ENCODE measurements at places on chromosomes 16 and 17.

- DNase-seq = no peak
These were observed 273.9 kb upstream of the MAF start for GRCh38 chr16:79874391-79874790.

GRCh38 chr17:27986805-27987684 lies 55.4 kb upstream of the NLK start:
- no peak for DNase-seq

DNA sequence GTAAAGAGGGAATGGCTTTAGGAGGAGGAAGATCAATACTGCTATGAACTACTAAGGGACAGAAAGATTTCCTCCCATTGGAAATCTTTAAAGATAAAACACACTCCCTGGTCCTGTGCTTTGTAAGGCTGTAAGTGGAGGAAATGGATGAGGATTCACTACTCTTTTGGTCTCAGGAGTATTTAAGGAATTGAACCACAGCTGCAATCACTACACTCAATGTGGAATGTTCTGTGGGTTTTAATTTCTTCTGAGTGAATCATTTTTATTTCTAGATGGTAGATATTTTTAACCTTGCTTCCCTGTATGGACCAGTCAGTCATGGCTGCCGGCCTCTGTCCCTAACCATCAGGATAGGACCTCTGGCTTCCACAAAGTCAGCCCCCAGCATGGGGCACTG lies 65.6 kb downstream of the SDR42E1 start:
- DNase-seq = no peak

DNA sequence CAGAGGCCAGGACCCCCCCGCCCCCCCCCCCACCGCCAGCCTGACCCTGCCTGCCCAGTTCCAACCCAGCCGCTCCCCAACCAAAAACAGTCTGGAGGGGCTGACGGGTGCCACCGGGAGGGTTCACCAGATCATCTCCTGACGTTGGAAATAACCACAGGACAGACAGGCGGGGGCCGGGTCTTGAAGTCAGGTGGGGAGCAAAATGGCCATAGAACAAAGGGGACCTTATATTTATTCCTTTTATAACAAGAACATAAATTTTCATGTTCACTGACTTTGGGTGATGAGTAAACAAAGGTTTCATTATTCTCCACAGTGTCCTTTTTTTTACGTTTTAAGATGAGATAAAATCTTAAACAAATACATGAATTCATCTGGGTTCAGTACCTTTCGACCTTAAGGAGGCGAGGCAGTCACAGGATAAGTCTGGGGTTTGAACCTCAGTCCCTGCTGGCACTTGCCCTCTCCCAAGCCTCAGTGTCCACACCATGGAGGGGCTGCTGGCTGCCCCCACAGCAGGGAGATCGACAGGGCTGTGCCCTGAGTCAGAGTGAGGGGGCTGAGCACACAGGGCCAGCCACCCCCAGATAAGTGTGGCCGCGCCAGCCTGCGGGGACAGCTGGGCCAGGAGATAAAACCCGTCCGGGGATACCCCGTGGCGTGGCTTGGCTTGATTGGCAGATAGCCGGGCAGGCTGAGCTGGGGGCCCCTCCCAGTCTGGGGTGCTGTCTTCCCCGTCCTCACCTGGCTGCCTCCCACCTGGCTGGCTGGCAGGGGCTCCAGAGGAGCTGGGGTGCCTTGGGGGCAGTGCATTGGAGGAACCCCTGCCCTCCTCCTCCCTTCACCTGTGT lies 15.0 kb downstream of the SLC7A5 start:
- peak; percentile 46 for DNase-seq

- DNase-seq = no peak
These were observed 82.4 kb upstream of the SOX9 start for GRCh38 chr17:72038427-72038826.

GRCh38 chr17:43578699-43579565 lies 32.8 kb upstream of the ETV4 start:
- peak; percentile 56 for DNase-seq

DNA sequence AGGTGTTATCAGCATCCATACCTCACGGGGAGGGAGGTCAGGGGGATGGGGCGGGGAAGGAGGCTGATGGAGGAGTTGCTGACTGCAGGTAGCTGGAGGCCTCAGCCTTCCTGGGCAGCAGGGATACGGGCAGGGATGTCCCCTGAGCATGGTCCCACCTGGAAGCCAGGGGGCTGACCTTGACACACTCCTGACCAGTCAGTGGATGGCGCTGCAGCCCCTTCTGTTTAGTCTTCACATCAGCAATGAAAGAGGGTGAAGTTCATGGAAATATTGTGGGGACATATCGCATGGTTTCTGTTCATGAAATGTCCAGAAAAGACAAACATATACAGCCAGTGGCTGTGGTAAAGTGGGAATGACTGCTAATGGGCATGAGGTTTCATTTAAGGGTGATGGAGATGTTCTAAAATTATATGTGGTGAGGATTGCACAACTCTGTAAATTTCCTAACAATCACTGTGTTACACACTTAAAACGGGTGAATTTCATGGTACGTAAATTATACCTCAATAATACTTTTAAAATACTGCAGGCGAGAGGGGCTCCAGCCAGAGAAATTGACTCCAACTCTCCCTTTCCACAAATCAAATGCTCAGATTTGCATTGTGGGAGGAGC lies 489.6 kb downstream of the CDH13 start:
- no peak for DNase-seq

DNA sequence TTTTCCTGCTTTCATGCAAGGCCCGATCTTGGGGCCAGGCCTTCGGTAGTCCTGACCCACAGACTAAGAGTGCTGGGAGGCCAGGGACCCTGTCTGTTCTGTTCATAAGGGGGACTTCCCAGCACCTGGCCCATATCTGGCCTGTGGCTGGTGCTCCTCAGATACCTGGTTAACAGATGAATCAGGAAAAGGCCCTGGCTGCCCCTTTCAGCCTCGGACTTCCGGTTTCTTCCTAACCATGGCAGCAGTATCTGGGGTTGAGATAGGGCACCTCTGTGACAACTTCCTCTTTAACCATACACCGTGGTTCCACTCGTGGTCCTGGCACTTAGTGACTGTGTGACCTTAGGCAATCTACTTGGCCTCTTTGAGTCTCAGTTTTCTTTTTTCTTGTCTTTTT lies 18.4 kb downstream of the PLCG2 start:
- peak; percentile 36 for DNase-seq

- DNase-seq = no peak
These were observed 8.1 kb upstream of the MT1E start for GRCh38 chr16:56617212-56618085.

- peak; percentile 82 for DNase-seq
These were observed 636 bp upstream of the ERN1 start for GRCh38 chr17:64130559-64131001.

DNA sequence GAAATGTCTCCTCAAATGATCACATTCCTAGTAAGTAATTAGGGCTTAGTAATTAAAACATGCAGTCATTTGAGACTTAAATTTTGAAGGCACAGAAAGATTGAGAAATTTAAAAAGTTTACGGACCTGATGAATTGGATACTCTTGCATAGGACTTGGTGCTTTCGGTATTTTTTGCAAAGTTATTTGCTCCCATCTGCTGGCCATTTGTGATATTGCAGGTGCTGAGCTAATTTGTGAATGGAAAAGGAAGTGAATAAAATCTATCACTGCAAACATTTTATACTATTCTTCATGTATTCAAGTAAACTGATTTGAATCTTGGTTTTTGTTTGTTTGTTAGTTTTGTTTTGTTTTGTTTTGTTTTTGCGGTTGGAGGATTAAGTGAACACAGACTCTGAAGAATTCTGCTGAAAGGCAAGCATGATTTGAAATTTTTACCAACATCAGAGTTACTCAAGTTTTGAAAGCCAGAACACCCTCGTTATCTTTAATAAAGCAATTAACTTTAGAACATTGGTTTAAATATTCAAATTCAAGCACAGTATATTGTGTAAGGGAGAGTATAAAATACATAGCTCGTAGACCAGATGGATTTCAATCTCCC lies 689.5 kb upstream of the RBFOX1 start:
- no peak for DNase-seq

DNA sequence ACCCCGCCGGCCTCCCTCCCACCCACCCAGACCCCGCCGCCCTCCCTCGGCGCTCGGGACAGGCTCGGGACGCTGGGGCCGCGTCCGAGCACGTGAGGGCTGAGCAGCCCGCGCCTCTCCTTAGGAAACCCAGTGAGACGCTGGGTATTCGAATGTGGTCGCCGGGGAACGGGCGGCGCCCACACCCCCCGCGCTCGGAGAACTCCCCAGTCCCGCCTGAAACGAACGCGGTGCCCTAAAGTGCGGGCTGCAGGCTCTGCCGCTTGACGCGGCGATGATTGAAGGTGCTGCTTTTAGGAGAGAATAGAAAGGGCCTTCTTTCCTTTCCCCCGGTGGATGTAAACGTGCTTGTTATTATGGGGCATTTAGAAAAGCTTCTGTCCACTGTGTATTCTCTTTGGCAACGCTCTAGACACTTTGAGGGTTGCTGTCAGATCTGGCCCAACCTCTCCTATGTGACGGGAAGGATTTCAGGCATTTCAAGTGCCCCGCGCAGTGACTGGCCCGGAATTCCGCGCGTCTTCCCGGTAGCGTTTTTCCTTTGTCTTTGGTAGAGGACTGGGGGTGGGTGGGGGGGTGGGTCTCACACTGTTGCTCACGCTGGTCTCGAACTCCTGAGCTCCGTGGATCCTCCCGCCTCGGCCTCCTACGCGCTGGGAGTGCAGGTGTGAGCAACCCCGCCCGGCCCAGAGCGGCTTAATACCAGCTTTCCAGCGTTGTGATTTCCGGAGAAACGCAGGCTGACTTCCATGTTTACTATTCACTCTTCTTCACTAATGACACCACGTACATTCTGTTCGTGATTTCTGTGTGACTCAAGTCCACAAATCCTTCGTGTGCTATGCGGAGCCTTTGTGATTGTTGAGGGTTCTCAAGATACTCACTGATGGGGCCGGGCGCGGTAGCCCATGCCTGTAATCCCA lies 21.8 kb upstream of the FOXK2 start:
- DNase-seq = peak; percentile 64

DNA sequence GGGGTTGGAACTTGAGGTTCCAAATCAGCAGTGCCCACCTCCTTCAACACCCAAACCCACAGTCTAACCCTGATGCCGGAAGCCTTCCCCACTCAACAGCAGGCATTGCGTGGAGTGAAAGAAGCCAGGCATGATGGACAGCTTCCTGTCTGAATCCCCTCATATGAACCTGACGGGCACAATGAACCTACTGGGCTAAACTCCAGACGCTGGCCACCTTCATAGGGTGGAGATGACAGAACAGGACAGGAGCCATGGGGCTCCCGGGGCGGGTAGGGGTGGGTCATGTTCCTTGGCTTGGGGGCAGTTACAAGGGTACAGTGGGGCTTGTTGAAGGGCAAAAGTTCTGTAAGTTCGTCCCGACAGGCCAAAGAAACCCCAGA lies 460 bp upstream of the HSBP1 start:
- no peak for DNase-seq

GRCh38 chr16:83400234-83400633 lies 407.5 kb upstream of the HSBP1 start:
- DNase-seq = no peak

DNA sequence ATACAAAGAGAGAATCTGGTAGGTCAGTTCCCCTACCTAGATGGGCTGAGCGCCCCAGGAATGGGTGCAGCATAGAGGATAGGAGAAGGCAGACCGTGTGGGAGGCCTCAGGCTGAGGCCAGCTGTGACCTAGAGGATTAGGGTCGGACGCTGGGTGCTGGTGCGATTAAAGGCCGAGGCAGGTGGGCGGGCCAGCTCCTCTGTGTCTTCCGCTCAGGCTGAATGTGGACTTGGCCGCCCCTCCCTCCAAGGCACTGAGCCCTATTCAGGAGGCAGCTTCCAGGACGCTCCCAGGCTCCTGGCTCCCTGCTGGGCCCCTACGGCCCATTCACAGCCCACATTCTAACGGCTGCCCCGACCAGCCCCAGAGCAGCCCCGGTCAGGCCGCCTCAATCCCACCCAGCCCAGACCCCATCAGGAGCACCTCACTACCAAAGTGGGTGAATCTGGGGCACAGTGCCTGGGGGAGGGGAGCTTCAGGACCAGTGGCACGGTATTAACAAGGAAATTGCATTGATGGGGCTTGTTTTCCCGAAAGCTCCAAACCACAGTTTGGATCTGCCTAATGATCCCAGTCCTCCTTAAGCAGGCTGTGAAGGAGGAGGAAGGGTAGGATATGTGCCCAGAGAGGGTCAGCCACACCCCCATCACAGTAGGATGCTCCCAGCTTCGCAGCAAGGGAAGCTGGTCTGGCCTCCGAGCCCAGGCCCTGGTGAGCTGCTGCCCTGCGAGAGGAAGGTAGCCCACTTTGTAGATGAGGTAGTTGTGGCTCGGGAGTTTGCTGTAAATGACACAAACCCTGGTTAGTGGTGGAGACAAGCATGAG lies 14.5 kb downstream of the RHBDL3 start:
- DNase-seq = no peak

GRCh38 chr17:3888343-3889171 lies 4.3 kb downstream of the CAMKK1 start:
- DNase-seq = no peak

DNA sequence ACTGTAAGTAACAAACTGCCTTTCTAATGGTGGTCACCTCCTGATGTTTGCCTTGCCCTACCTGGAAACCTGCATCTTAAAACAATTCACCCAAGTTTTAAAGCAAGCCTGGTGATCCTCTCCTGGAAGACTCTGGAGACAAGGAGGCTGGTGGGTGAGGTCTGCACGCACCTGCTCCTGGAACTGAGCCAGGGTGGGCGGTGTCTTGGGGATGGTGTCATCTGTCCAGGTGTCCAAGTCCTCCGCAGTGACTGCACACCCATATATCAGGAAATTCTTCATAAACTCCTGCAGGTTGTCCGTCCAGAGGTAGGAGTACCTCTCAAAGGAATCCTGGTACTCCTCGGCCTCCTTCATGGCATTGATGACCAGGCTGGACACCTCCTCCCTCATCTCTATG lies 44.9 kb downstream of the DNAH17 start:
- DNase-seq = no peak

DNA sequence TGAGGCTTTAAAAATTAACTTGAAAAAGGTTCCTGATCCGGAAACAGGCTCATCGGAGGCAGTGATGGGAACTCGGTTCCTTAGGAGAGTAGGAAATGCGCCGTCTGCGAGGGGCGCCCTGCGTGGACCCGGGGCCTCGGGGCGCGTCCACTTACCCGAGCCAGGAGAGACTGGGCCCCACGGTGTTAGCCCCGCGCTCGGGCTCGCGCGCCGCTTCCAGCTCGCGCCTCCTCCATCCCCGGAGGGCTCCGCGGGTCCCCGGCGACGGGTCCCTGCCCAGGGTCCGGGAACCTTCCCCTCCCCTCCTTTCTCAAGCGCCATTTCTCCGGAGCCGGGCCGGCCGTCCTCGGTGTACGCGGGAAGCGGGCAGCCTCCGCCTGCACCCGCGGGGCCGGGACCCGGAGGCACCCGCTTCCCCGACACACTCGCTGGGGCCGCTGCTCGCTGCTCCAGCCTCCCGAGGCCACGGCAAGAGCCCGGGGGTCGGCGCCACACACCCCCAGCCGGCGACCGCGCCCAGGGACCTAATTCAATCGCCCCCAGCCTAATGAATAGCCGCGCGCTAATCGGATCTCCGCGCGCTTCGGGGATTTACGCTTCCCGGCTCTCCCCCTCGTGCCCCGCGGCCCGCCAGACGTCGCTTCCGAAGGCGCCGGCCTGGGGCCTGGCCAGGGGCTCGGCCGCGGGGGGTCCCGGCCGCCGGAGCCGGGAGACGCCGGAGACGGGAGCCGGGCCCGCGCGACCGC lies 2.2 kb upstream of the BAHCC1 start:
- no peak for DNase-seq

All from CD4-positive, alpha-beta T cell treated with Interleukin-4 for 1 hour (primary cell).